ENCODE measurements at places on chromosomes 13 and 19. TPM values are rescaled to one million over a fixed set of nuclear protein-coding genes. Genes with fewer than 3 reads are reported as not detected.
A peak's percentile ranks its signal among the peaks of the same experiment; 100 is the strongest.

DNA sequence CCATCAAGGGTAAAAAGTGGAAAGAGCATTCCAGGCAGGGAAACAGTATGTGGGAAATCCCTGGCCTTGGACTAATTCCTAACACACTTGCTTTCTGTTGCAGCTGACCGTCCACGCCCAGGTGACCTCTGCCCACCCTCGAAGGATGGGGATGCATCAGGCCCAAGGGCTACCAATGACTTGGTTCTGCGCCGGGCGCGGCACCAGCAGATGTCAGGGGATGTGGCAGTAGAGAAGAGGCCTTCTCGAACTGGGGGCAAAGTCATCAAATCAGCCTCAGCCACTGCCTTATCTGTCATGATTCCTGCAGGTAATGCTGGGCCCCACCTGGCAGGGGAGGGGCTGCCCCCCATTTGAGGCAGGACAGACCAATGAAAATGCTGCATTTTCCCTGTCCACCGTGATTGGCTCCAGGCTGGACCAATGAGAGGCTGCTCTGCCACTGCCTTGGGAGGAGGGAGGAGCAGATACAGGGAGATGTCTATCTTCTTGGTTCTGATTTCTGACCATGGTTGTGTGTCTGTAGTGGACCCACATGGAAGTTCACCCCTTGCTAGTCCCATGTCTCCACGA is 12.6 kb downstream of the DNASE2 start:
- no peak for DNase-seq
- no peaks in the 10 kb centered on the region for H3K27me3 ChIP-seq

DNA sequence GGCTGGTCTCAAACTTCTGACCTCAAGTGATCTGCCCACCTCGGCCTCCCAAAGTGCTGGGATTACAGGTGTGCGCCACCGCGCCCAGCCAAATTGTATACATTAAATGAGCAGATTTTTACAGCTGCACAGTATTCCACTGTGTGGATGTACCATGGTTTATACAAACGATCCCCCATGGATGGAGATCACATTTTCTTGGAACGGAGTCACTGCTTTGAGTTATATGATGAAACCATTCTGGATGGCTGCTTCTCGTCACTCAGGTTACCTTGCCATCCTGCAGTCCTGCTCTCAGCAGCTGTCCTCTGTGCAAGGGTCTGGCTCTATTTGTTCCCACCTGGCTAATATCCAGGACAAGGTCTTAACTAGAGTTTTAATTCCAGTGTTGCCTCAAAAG is 39.1 kb upstream of the SLC15A1 start:
- no peaks in the 10 kb centered on the region for H3K4me1 ChIP-seq
- no peak overlapping the region for H3K27ac ChIP-seq
- no peak for DNase-seq
- H3K4me3 ChIP-seq: no peak overlapping the region
- peaks cover 21% of the 10 kb centered on the region for H3K36me3 ChIP-seq

DNA sequence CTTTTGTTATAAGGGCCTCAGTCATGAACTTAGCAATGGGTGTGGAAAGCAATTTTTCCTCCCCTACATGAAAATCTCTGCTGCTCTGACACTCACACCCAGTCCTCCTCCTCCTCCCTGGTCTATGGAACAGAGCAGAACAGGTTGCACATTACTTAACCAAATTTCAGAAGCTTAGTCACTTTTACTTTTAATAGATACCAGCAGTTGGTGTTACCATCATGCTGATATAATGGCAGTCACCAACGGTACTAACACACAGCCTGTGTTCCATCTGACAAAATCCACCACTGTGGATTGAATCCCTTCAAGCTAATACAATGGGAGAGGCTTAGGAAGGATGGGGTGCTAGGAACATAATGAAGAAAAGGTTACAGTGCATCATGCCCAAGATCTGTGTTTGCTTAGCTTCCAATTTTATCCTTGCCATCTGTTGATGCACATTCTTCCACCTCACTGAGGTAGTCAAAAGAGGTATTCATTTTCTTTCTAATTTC is 9.8 kb downstream of the TPT1 start:
- H3K36me3 ChIP-seq: peaks cover 4% of the 10 kb centered on the region
- no peaks in the 10 kb centered on the region for H3K27me3 ChIP-seq
- DNase-seq: no peak
- H3K4me1 ChIP-seq: peaks cover 92% of the 10 kb centered on the region

DNA sequence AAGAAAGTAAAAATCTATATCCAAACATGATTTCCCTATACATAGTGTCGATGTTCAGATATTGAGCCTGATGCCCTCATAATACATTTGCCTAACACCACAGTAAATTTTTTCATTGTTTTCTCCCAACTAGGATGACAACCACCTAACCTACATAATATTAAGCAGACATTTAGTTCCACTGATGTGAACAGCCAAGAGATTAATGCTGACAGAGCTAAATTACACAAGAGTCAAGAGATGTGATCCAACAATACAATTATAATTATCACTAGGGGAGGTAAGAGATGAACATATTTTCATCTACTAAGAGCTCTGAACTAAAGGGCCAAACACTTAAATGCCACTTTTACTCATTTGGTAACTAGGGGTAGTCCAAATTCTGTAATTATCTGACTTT is 145.9 kb downstream of the DACH1 start:
- DNase-seq: no peak
- H3K27ac ChIP-seq: no peak overlapping the region
- H3K4me1 ChIP-seq: no peaks in the 10 kb centered on the region
- H3K36me3 ChIP-seq: no peaks in the 10 kb centered on the region

- H3K4me3 ChIP-seq: no peak overlapping the region
- no peak for DNase-seq
- peaks cover 18% of the 10 kb centered on the region for H3K36me3 ChIP-seq
Measured at GRCh38 chr19:37346091-37346490, 24.8 kb upstream of the ZNF527 start.

- no peak overlapping the region for H3K4me3 ChIP-seq
- no peaks in the 10 kb centered on the region for H3K4me1 ChIP-seq
- peaks cover 2% of the 10 kb centered on the region for H3K27me3 ChIP-seq
- DNase-seq: no peak
- no peaks in the 10 kb centered on the region for H3K36me3 ChIP-seq
- H3K27ac ChIP-seq: no peak overlapping the region
Measured at GRCh38 chr13:75079226-75079625, 402.7 kb downstream of the TBC1D4 start.

GRCh38 chr19:14519860-14520407 is 1.7 kb upstream of the DNAJB1 start:
- H3K27me3 ChIP-seq: no peaks in the 10 kb centered on the region
- H3K27ac ChIP-seq: peak overlapping the region; percentile 81
- H3K36me3 ChIP-seq: peaks cover 17% of the 10 kb centered on the region
- DNase-seq: no peak
- H3K4me1 ChIP-seq: peaks cover 80% of the 10 kb centered on the region

DNA sequence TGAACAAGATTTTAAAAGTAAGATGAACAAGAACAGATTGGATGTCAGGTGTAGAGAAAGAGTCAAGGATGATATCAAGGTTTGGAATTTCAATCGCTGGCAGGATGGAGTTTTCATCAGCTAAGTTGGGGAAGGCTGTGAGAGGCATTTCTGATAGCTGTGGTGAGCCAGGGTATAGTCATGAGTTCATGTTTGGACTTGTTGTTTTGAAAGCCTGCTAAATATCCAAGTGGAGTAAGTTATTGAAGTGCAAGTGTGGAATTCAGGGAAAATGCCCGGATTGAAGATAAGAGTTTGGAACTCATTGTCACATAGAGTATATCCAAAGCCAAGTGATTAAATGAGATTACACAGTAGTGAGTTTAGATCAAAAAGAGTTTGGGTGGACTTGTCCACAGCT is 11.0 kb upstream of the EPSTI1 start:
- no peaks in the 10 kb centered on the region for H3K36me3 ChIP-seq
- no peaks in the 10 kb centered on the region for H3K4me1 ChIP-seq
- no peak overlapping the region for H3K4me3 ChIP-seq
- H3K27ac ChIP-seq: no peak overlapping the region
- no peaks in the 10 kb centered on the region for H3K27me3 ChIP-seq
- DNase-seq: no peak

GRCh38 chr13:75271846-75272245 is 210.1 kb downstream of the TBC1D4 start:
- no peaks in the 10 kb centered on the region for H3K27me3 ChIP-seq

GRCh38 chr13:22647156-22647850 is 533.5 kb upstream of the SGCG start:
- H3K27me3 ChIP-seq: no peaks in the 10 kb centered on the region
- no peak overlapping the region for H3K4me3 ChIP-seq
- H3K27ac ChIP-seq: no peak overlapping the region
- no peaks in the 10 kb centered on the region for H3K36me3 ChIP-seq

DNA sequence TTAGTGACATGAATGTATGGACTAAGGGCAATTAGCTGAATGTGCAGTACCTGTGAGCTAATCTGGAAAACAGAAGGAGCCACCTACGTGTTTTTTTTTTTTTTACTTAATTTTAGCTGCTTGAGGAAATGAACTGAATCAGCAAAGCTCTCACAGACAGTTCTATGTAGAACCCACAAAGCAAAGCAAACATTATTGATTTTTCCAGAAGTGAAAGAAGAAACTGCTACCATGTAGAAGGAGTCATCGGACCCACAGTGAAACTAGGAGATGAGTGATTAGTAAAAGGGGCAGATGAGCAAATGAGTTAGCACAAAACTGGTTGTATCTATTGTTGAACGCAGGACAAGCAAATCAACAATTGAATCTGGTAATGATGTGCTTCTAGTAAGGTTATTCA is 94.1 kb upstream of the SLC7A1 start:
- H3K36me3 ChIP-seq: no peaks in the 10 kb centered on the region
- no peak overlapping the region for H3K27ac ChIP-seq
- no peaks in the 10 kb centered on the region for H3K27me3 ChIP-seq

GRCh38 chr19:38557205-38557799 is 60.5 kb downstream of the MAP4K1 start:
- no peak overlapping the region for H3K27ac ChIP-seq
- H3K4me3 ChIP-seq: no peak overlapping the region
- H3K27me3 ChIP-seq: no peaks in the 10 kb centered on the region
- H3K4me1 ChIP-seq: peaks cover 55% of the 10 kb centered on the region
- DNase-seq: peak; percentile 33

- no peaks in the 10 kb centered on the region for H3K27me3 ChIP-seq
- H3K4me3 ChIP-seq: no peak overlapping the region
- H3K36me3 ChIP-seq: peaks cover 43% of the 10 kb centered on the region
Measured at GRCh38 chr13:98875146-98875729, 102.6 kb downstream of the DOCK9 start.

- no peak for DNase-seq
- H3K27me3 ChIP-seq: no peaks in the 10 kb centered on the region
- H3K4me3 ChIP-seq: no peak overlapping the region
- no peaks in the 10 kb centered on the region for H3K36me3 ChIP-seq
- no peak overlapping the region for H3K27ac ChIP-seq
- H3K4me1 ChIP-seq: no peaks in the 10 kb centered on the region
Measured at GRCh38 chr13:43333176-43333575, 309.8 kb downstream of the DNAJC15 start.

- H3K36me3 ChIP-seq: no peaks in the 10 kb centered on the region
- H3K27ac ChIP-seq: no peak overlapping the region
- H3K27me3 ChIP-seq: no peaks in the 10 kb centered on the region
Measured at GRCh38 chr13:84784443-84785153, 902.3 kb upstream of the SLITRK1 start.

The RFPL4A gene
- not detected for total RNA-seq

The HSD17B14 gene
- total RNA-seq: 0.35 TPM

The ZNF14 gene
- total RNA-seq: 31.2 TPM

The ZNF677 gene
- 24.2 TPM for total RNA-seq

The ZNF578 gene
- total RNA-seq: 3.6 TPM

The ATP8A2 gene
- 0.86 TPM for total RNA-seq

Measured in CD4-positive, alpha-beta memory T cell (primary cell).